ENCODE measurements at places on chromosomes 4 and X.

GRCh38 chrX:87728459-87728858 lies 210.9 kb downstream of the KLHL4 start:
- no peak for DNase-seq

- no peak for DNase-seq
Measured at GRCh38 chrX:115408771-115409400, 119.4 kb downstream of the LUZP4 start.

DNA sequence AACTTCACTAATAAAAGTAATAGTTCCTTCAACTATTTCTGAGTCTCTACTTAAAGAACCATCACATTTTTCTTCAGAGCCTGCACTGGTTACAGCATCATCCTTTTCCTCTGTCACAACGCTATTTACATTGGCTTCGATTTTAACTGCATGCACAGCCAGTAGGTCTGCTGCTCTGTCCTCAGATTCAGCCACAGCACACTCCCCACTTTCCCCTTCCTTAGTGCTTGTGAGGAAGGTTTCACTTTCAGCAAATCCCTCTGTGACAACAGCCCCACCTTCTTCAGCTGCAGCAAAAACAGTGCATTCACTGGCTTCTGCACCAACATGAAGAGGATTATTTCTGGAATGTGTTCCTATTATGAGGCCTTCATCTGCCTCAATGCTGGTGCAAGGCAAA lies 25.7 kb downstream of the BOD1L1 start:
- DNase-seq: no peak

GRCh38 chrX:3526731-3527130 lies 180.3 kb upstream of the MXRA5 start:
- DNase-seq: no peak

DNA sequence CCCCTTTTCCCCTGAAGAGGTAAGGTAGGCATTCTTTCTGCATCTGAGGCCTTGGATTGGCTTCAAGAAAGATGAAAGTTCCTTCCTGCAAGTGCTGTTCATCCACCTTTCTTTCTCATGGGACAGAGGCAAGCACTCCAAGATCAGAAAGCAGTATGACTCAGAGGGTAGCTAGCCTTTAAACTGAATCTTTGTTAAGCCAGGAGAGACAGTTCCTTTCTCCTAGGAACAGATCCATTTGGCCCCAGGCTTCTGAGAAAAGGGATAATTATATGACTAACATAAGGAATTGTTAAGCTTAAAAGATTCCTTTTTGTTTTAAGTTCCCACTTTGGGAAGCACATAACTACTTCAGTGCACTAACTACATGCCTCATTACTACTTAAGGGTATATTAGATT lies 192.0 kb downstream of the PPP3CA start:
- peak; percentile 9 for DNase-seq

DNA sequence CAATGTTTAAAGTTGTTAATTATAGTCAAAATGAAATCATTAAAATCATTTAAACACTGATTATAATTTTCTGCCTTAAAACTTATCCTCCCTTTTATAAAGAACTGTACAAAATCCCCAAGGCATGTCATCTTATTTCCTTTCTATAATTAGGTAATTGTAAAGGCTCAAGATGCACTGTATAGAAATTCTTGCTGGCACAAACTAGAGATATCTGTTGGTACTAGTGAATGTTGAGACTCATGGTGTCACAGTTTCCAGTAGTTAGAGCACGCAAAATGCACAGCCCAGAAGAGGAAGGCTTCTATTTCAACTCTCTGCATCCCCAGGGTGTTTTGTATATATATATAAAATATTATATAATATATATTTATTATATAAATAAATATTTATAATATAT lies 22.7 kb upstream of the PLA2G12A start:
- no peak for DNase-seq

- no peak for DNase-seq
Measured at GRCh38 chr4:119632216-119632615, 3.6 kb upstream of the PDE5A start.

DNA sequence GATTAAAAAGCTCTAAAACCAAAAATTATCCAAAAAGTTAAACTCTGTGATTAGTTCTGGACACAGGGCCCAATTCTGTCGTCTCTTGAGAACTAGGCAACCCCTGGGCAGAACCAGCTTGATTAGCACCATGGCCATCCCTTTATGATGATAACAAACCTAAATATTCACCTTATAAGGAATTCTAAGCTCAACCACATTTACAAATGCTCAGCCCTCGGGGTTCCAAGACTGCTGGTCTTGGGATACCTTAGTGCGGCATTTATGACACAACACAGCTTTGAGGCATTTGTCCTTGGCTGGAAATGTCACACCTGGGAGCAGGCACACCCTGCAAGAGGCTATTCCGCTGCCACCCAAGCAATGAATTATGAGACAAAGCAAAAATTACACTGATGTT lies 27.5 kb upstream of the NAP1L5 start:
- no peak for DNase-seq

DNA sequence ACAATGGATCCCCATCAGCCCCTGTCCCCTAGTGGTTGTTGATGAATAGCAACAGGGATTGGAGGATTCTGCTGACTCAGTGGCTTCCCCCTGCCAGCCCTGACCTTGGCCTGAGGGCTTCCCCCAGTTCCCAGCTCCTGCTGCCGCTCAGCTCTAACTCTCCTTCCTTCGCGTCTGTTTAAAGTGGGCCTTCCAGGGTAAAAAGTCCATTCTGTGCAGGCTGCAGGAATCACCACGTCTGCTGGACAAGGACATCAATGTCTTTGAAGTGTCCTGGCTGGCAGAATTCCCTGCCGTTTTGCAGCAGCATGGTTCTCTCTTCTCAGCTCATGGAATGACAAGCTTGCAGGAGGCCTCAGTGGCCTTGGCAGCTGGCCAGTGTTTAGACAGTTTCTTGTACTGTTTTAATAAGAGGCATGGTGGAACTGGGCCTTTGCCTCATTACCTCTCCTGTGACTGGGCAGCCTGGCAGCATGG lies 152.5 kb upstream of the STX18 start:
- peak; percentile 81 for DNase-seq

GRCh38 chrX:55102754-55103153 lies 13.9 kb downstream of the PAGE2 start:
- DNase-seq: no peak

GRCh38 chr4:86963697-86964096 lies 28.9 kb downstream of the AFF1 start:
- no peak for DNase-seq

- no peak for DNase-seq
Measured at GRCh38 chr4:15765391-15765790, 12.7 kb upstream of the CD38 start.

- no peak for DNase-seq
Measured at GRCh38 chr4:179601671-179602070, 2159.4 kb upstream of the AGA start.

DNA sequence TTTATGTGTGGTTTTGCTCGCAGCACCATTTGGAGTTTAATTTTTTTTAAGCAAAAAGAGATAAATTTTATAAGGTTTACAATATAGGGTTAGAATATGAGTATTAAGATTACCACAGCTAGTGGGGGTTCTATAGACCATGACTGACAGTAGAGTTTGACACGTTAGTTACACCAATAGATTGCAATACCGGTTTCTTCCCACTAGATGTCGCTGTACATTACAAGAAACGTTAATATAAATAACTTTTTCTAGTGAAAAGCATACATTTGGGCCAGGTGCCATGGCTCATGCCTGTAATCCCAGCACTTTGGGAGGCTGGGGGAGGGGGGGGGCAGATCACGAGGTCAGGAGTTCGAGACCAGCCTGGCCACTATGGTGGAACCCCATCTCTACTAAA lies 433.6 kb downstream of the MAGEB5 start:
- peak; percentile 8 for DNase-seq

DNA sequence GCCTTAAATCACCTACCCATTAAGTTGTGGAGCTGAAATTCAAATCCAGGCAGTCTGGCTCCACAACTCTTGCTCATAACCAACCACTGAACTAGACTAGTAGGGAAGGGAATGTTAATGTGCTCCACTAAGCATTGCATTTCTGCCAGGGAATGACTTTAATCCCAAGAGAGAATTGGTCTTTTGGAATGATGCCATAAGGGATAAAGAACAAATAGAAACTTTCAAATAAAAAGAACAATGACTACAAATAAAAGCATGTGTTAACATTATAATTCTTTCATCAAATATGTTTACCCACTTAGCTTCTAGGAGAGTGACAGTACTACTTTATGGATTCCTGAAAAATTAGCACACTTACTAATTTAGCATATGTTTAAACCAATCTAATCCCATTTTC lies 905.9 kb downstream of the CENPC start:
- DNase-seq: no peak

Data from NT2/D1 (cell line).